Cardiac fibroblast (primary cell): ENCODE measurements at places on chromosomes 11 and 22.

GRCh38 chr11:67420147-67420645 lies 4.7 kb downstream of the CARNS1 start:
- DNase-seq = no peak

DNA sequence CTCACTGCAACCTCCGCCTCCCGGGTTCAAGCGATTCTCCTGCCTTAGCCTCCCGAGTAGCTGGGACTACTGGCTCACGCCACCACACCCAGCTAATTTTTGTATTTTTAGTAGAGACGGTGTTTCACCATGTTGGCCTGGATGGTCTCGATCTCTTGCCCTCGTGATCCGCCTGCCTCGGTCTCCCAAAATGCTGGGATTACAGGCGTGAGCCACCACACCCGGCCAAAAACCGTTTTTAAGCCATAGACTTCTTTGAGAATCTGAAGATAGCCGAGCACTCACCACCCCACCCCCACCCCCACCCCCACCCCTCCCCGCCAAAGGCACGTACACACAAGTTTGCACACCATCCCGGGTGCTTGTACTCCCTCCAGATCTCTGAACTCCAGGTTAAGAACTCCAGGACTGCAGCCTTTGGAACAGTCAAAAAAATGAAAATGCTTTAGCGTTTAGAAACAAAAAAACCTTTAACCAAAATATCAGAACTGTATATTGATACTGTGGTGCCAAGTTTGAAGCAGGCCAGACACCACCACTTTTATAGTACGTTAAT lies 1.5 kb downstream of the CRKL start:
- no peak for DNase-seq

GRCh38 chr11:132595711-132596134 lies 936.6 kb downstream of the OPCML start:
- peak; percentile 43 for DNase-seq

DNA sequence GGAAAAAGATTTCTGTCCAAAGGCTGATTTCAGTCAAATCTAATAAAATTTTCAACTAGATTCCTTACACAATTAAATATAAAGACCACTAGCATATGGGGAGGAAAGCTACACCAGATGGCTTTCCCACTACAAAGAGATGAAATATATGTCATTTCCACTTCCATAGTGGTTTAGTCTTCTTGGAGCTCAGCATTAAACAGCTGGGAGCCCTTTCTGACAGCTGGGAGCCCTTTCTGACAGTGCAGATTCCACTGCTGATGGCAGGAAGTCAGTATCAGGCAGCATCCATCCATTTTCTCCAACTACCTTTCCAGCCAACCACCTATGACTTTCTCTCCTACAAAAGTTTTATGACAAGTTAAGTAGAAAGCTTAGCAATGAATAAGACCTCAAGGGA lies 177.9 kb downstream of the RRAS2 start:
- DNase-seq = no peak

- peak; percentile 33 for DNase-seq
Measured at GRCh38 chr22:24583221-24584165, 9.4 kb downstream of the LRRC75B start.

GRCh38 chr22:33787645-33788456 lies 132.4 kb downstream of the LARGE1 start:
- no peak for DNase-seq

DNA sequence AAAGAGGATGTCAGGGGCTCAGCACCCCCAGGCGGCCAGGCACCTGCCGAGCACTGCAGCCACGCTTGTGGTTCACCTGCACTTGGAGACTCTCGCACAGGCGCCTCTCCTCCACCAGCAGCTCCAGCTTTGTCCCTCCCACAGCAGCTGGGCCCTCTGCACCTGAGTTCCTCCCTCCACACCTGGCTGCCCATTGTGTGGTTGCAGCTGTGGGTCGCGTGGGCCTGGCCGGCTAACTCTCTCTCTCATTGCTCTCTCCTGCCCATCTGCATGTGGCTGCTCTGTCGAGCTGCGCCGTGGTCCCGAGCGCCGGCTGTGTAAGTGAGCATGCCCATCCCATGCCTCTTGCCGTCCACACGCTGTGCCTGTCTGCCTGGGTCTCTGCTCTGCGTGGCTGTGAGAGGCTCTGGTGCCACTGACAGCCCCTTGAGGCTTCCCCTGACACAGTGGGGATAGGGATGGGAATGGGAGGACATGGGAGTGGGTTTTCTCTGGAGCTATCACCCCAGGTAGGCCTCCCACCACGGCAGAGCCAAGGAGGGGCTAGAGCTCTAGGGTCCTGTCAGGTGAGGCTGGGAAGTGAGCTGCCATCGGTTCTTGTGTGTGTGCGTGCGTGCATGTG lies 8.5 kb upstream of the ACR start:
- no peak for DNase-seq

- DNase-seq = peak; percentile 26
Measured at GRCh38 chr11:9263840-9264315, 1.3 kb downstream of the DENND5A start.

DNA sequence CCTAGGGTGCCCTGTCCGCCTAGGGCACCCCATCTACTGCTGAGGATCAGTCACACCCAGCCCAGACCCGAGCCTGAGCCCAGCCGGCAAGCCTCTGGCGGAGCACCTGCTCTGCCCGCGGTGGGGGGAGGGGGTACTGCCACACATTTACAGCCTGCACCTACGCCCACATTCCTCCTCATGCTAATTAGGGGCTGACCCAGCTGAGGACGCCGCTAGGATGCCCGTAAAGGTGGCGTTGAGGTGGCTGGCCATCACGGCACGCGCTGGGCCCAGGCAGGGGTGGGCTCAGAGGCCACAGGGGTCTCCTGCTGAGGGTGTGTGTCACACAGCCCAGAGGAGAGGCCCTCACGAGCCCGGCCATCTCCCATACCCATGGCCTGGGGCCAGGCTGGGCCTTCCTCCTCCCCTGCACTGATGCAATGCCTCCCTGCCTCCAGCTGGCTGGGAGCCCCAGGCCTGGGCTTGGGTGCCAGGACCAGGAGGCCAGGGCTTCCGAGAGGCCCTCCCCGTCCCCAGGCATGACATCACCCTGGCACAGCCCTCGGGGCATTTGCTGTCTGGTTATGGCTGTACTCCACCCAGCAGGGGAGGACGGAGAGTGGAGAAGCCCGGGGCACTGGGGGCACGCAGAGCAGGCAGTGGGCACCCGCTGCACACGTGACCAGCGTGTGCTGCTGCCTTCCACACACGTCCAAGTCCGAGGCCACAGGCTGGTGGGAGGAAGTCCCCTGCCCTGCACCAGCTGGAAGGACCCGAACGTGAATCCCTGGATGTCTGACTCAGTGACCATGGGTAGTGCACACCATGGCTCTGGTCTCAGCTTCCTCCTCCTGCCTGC lies 12.7 kb downstream of the DUSP8 start:
- DNase-seq = peak; percentile 38

GRCh38 chr11:72393303-72393702 lies 41.0 kb downstream of the CLPB start:
- no peak for DNase-seq

DNA sequence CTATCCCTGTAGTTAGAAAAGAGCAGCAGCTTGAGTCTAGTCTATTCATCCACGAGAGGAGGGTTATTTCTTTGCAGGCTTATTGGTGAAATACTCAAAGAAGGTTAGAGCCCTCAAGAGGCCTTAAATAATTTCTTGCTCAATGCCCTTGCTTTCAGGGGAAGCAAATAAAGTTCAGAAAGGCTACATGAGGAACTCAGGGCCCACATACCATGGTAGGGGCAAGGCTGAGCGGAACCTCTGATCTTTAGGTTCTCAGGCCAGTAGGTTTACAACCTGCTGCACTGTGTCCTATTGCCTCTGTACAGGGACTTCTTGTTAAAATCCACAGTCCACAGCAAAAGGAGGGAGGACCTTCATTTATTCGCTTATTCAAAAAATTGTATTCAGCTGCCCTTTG lies 101.7 kb downstream of the ADAMTS15 start:
- no peak for DNase-seq

DNA sequence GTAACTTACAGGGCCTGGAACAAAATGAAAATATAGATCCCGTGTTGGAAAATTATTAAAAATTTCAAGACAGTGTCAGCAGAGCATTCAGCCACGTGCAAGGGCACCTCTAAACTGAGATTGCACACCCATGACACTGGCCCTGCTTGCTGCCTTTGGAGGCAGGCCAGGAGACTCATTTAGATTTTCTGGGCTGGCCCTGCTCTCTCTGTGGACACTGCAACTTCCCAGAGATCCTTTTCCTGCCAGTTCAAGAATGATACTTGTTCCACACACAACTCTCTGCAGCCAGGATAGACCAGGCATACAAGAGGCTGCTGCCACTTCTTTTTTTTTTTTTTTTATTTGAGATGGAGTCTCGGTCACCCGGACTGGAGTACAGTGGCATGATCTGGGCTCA lies 56.7 kb upstream of the PTPRJ start:
- peak; percentile 67 for DNase-seq
